Effector CD8-positive, alpha-beta T cell (primary cell): ENCODE measurements at places on chromosomes 5 and 9.

DNA sequence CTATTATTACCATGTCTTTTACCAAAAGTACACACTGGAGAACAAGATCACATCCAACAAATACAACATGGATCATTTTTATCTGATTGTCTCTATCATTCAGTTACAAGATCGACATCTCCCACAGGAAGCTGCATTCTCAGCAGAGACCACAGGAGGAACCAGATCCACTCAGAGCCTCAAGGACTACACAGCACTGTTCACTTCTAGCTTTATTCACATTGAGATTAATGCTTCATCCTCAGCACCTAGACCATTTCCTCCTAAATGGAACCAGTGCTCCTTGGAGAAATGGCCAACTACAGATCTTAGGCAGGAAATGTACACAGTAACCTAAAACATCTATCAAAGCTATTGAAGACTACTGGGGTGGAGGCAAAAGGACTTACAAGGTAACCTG lies 13.3 kb upstream of the C5orf15 start:
- no peak for DNase-seq

DNA sequence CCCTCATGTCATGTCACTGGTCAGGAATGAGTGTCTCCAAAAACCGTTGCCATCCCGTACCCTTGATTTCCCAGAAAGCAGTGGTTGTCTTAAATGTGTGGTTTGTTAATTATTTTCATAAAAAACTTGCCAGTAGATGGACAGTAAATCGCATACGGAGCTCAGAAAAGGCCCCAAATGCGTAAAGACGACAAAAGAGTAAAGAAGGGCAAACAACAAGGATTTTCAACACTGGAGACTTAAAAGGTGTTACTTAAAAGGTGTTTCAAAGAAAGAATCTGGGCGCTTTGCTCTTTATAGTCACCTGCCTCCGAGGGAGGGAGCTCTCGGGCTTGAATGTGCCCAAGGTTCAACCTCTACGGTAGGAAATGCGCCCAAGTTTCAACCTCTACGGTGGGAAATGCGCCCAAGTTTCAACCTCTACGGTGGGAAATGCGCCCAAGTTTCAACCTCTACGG lies 734 bp downstream of the KIF27 start:
- no peak for DNase-seq

- DNase-seq: no peak
Observed at GRCh38 chr5:93721511-93721910, 19.9 kb downstream of the POU5F2 start.

DNA sequence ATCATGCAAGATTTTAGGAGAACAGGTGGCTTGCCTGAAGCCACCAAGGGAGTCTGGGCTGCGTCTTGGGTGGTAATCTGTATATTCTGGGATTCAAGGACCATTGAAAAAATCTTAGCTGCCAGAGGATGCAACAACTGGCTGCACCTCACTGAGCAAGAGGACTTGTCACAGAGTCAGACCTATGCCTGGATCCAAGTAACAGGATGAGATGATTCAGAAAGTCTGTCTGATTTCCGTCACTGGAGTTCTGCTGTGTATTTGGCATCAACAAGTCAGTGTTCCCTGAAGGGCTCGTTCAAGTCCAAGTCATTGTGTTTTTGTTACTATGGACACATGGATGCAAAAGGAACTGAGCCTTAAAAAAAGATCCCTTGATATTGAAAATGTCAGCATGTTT lies 37.8 kb upstream of the CARTPT start:
- no peak for DNase-seq

DNA sequence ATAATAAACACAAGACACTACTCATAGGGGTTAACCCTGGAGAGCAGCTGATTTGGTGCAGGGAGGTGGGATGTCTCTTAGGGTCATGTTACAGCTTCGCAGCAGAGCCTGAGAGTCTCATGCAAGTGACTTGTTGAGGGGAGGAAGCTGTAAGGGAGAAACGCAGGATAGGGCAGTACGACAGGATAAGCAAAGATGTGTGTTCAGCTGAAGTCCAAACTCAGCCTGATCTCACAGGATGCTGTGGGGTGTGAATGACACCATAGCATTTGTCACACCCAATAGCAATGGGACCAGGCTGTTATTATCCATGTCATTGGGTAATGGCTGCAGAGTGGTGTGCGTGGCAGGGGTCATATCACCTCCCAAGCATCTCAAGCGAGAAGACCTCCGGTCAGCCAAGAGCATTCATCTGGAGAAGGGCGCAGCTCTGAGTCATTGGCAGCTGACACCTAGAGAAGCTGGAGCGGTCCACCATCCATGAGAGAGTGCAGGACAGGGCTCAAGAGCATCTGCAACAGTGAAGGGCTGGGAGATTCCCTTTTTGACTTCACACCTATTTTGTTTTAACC lies 49.2 kb upstream of the RPL26L1 start:
- no peak for DNase-seq

DNA sequence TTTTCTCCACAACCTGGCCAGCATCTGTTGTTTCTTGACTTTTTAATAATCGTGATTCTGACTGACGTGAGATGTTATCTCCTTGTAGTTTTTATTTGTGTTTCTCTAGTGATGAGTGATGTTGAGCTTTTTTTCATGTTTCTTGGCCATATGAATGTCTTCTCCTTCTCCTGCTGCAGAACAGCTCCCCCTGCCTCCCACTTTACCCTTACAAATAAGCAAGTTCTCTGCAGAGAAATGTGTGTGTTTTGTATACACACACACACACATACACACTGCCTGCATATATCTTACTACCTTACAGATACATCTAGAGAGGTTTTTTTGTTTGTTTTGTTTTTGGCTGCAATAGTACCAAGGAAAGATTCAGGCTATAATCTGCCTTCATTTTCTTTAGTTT lies 88.7 kb upstream of the PHF24 start:
- no peak for DNase-seq

- DNase-seq: no peak
Observed at GRCh38 chr9:131545003-131545785, at the start of gene PRRT1B. PRRT1B (plus strand) TSS chr9:131545523; CDS start chr9:131545616, 93 bp downstream.

DNA sequence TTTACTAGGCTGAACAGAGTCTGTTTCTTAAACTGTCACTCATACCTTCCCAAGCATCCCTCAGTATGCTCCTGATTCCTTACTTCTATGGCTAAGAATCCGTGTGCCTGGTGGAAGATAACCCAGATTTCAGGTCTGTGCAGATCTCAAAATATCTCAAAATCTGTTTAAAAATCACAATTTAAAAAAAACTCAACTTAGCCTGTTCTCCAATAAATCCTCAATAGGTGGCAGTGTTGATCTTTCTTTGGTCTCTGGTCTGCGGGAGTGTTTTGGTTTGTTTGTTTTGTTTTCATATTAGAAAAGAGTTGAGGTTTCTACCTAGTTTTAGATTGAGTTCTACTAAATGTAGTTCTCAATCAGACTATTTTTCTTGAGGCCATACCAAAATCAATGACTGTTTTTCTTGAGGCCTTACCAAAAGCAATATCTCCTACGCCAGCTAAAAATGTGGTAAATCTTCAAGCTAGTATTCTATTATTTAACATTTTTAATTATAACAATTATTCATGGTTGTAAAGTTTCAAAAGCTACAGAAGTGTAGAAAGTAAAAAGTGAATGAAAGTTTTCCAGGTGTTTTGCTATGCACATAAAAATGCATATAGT lies 57.9 kb downstream of the TGFBR1 start:
- DNase-seq: no peak

DNA sequence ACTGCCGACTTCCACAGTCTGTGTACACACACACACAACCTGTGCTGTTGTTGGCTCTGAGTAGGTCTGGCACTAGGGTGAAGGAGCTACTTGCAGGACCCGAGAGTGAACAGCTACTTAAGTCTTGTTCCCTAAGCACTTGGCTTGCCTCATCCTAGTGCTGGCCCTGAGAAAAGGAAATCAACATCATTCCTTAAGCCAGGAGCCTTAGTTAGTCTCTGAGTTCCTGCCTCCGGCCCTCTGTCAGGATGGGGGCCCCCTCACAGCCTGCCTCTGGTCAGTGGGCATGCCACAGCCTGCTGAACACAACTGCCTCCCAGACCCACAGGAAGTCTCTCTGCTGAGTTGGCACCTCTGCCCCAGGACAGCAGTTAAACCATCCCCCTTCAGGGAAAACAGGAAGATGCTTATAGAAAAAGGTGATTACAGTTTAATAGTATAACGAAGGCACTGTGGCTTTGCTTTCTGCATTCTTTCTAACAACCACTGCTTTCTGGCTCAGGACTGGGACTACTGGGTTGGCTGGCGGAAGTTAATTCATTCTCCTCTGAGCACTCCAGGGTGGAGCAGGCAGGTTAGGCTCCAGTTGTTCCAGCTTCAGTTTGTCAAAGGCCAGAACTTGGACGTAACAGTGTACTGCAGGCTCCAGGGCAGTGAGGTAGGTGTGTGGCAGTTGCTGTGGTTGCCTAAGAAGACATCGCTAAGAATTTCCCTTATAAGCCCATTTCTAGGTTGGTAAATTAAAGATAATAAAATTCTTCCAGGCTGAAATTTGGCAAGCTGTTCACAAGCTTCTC lies 2.8 kb downstream of the MAMDC2 start:
- DNase-seq: no peak

DNA sequence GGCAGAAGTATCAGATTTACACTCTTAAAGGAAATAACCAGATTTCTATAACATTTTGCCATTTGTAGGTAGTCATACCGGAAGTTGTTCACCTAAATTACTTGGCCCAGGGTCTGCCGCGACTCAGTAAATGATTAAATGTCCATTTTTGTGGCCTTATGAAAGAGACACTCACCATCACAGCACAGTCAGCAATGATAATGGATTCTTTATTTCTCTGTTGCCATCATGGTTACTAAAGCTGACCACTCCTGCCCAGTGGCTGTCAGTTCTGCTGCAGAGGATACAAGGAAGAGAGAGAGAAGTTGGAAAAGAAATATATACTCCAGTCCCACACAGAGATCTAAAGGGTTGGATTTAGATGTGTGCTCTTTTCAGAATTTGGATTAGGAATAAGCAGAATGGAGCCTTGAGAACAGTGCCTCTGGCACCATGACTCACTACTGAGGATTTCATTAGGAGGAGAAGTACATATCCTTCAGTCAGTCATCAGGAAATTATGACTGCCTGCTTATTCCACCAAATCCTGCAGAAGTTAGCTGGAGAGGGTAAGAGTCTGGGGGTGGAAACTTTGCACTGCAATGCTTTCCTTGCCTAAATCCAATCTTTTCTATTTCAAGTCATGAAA lies 72.8 kb upstream of the EFNA5 start:
- DNase-seq: no peak

DNA sequence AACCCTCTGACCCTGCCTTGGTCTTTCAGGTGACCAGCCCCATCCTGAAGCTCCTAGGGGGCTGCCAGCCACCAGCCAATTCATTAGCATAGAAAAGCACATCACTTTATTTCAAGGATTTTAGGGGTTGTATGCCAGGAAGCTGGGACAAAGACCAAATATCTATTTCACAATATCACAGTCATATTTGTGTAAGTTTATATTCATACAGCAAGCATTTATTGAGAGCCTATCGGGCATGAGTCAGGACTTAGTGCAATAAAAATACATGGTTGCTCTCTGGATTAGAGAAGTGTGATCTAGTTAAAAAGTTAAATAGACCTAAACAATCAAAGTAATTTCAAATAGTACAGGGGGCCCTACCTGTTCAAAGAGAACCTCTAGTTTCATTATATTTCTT lies 113.8 kb downstream of the ERCC6L2 start:
- DNase-seq: no peak

DNA sequence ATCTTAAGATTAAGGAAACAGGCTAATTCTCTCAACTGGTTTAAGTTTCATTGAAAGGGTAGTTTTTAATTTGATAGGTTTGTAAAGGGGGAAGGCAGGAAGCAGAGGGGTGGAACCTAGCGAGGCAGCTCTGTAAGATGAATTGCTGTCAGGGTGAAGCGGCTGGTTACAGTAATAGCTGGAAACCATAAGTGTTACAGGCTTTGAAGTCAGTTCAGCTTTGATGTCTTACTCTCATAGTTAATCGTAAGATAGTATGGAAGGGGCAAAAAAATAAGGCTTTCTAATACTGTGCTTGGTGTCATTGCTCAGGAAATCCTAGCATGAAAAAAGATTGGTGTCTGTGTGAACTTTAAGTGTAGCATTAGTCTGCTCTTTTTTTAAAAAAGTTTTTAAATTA lies 20.3 kb downstream of the POU5F2 start:
- DNase-seq: no peak

DNA sequence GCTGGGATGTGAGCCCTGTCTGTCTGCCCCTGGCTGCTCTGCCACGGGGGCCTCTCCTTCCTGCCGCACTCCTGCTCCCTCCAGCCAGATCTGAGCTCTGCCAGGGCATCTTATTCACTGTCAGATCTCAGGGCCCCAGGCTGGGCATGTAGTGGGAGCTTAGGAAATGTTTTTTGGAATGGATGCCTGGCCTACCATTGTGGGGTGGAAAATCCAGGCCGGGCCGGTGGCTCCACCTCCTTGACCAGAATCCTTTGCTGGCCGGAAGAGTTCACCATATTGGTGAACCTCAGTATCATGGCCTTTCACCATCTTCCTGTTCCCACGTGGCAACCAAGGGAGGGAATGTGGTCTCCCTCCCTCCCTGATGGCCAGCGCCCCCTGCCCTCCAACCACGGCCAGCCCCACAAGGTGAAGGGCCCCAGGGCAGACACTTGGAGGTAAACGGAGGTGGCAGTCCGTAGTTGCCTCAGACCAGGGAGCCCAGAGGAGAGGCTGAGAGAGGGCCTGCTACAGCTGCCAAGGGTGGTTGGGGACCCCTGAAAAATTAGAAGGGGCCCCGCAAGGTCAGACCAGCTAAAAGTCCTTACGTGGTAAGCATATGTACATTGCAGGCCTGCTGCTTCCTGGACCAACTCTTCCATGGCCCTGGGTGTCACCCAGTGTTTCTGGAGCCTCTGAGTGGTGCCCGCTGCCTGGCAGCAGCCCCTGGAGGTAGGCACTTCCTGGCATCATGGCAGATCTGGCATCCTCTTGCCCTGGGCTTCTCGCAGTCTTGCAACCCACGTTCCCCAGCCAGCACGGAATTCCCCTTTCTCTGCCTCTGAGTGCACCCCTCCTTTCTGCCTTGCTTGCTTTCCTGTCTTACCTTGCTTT lies 153.3 kb downstream of the RGS3 start:
- no peak for DNase-seq

DNA sequence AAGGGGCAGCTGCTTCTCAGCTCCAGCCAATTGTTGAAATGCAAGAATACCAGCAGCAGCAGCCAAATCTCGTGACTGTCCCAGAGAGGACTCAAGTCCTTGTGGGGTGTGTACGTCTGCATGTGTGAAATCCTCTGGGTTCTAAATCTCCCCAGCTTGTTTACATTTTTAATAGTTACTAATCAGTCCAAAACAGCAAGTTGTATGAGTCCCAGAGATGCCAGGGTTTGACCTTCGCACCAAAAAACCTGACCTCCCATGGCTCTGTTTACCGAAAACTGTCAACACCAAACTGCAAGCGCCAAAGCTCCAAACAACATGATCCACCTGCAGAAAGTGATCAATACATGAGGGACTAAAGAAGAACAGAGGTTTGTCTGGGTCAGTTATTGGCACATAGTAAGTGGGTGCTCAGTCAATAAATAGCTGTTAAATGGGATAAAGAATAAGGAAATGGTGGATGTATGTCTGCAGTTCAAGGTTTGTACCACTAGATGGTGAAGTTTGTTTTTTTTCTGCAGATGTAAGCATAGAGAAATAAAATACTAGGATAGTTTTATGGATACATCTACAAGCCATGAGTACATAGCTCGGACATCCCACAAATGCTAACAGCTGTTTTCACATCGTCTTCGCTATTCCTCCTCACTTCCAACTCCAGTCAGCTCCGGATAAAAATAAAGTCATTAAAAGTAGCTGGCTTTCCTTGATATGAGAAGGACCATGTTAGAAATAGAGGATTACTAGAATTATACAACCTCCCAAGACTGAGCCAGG lies 85.3 kb upstream of the ADRB2 start:
- DNase-seq: no peak

- DNase-seq: no peak
Observed at GRCh38 chr5:75367401-75367800, 30.4 kb downstream of the HMGCR start.
